CD4-positive, alpha-beta T cell treated with Interferon alpha-2 for 1 hour (primary cell): ENCODE measurements at places on chromosomes 12 and 14.

- no peak for DNase-seq
These were observed 20.2 kb upstream of the FUT8 start for GRCh38 chr14:65392296-65392695.

- no peak for DNase-seq
These were observed 204.5 kb downstream of the PHLDA1 start for GRCh38 chr12:75827061-75827460.

- DNase-seq = no peak
These were observed 1117.0 kb downstream of the FLRT2 start for GRCh38 chr14:86646696-86647690.

DNA sequence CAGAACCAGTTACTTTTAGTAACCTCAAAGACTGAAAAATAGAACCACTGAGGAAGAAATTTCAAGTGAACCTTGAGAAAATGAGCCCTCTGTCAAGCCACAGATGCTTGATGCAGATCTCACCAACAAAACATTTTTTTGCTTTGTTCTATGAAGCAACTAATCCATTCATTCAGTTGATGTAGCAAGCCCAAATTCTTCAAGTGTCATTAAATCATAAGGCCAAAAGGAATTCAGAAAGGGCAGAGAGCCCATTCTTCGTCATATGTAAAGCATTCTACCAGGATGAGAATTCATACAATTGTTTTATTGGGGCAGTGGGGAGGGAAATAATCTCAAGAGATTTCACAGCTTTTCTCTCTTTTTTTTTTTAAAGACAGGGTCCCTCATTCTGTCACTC, 218.0 kb upstream of the RGS6 start:
- no peak for DNase-seq

DNA sequence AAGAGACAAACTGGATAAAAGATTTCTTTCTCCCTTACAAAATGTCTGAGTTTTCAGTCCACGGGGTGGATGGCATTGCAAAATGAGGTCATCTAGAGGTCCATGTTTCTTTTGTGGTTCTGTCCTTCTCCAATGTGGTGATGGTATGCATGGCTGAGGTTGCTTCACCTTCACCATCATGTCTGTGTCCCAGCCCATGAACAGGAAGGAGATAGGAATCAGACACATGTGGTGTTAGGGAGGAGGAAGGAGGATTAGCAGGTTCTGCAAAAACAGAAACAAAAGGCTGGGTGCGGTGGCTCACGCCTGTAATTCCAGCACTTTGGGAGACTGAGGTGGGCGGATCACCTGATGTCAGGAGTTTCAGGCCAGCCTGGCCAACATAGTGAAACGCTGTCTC, 11.0 kb upstream of the AEBP2 start:
- DNase-seq = no peak

GRCh38 chr12:121748218-121748570, 35.6 kb downstream of the TMEM120B start:
- DNase-seq = no peak

GRCh38 chr12:115820656-115821055, 456.8 kb downstream of the MED13L start:
- DNase-seq = no peak

DNA sequence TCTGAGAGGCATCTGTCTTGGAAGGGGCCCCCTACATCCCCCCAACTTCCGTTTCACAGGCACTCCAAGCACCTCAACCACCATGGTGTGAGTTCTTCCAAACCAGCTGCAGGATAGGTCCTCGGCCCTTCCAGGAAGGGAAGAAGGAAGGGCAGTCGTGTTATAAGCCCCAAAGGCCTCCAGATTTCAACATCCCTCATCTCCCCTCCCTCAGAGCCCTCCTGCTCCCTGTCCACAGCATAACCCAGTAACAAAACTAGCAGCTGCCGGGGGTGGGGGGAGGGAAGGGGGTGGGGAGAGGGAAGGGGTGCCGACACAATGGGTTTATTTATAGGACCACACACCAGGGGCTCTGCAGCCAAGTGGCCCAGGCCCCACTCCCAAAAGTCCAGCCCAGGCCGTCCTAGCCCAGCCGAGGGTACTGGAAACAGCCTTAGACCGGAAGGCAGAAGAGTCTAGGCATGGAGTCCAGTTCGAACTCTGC, 18.3 kb downstream of the NCKAP5L start:
- DNase-seq = no peak

DNA sequence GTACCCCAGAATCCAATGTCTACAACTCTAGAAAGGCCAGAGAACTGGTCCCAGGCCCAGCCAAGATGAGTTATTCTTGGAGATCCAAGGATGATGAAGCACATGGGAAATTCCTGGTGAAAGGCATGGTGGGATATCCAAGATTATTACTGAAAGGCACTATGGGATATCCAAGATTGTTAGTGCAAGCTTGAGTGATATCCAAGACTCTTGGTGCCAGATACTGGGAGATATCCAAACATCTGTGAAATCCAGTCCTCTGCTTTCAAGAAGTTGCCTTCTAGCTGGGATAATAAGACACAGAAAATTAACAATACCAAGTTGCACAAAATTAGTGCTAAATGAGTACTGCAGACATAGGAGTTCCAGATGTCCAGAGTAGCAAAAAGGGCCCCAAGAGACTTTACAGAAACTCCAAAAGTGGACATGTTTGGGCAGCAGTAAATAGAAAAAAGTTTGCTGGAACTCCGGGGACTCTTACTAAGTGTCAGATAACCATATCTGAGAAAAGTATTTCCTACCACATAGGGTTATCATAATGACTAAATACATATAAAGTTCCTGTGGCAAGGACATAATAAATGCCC, 34.6 kb downstream of the PHLDA1 start:
- DNase-seq = no peak

DNA sequence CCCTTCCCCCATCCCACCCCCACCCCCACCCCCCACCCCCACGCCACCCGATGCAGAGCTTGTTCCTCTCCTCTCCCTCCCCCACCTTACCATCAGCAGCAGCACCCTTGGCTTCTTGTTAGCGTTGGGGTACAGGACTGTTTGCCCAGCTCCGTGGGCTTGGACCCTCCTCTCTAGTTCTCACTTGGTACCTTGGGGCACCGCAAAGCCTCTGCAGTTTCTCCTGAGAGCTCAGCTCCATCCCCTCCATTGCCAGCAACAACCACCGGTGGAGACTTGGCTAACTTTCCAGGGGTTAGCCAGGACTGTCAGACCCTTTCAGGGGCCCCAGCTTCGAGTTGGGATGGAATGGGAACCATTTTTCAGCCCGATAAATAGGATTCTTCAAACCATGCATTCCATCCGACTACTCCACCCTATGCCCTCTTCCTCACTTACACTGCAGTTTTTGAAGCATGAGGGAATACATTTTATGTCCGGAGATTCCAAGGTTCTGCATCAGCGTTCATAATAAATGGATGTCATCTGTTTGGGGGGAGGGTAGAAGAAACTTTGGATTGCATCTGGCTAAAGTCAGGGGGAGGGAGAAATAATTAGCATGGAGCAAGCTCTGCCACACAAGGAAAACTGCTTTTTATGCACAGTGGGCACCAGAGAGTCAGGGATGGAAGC, 1.1 kb downstream of the SCN8A start:
- DNase-seq = no peak

- no peak for DNase-seq
These were observed 91.7 kb upstream of the MAX start for GRCh38 chr14:65193916-65194590.

DNA sequence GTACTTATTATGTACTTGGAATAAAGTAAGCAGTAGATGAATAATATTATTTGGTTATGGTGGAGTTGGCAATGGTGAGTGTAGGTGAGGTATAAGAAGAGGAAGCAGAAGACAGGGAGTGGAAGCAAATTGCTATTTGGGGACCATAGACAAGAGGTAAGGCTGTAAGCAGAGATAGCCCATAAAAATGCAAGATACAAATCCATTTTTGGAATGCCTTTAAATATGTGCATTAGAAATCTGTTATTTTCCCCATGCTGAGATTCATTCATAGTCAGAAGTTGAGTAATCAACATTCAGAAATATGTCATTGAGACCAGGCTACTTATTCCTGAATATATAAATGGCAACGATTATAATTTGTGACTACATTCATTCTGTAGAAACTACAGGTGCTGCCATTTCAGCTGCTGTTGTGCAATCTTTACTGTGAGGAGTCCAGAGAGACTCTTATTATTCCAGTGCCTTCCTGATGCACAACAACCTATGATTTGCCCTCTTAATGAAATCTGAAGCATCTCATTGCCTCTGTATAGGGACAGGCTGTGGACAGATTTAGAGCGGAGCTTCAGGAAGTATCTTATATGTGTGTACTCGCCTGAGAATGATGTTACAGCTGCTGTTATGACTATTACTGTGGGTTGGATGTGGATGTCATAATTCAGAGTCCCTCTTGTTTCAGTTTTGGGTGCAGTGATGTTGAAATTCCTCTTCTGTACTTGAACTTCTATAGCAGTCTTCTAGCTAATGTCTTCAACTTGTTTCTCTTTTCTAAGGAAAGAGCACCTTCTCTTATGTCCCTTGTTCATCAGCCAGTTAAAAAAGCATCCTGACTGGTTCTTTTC, 173.8 kb downstream of the NAV3 start:
- DNase-seq = no peak

DNA sequence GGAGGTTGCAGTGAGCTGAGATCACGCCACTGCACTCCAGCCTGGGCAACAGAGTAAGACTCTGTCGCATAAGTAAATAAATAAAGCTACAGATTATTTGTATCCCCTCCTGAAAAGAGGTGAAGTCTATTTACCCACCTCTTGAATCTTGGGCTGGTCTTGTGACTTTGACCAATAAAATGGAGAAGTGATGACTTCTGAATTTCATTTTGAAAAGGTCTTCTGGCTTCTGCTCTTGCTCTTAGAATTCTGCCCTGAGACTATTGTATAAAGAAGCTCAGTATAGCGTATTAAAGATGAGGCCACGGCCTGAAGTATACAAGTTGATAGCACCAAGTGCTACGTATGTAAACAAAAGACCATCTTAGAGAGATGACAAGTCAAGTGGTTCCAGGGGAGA, 88.3 kb upstream of the AMN1 start:
- no peak for DNase-seq

- DNase-seq = no peak
These were observed 6.0 kb downstream of the ULK1 start for GRCh38 chr12:131900397-131900796.

- DNase-seq = no peak
These were observed 14.2 kb downstream of the ELK3 start for GRCh38 chr12:96208346-96208745.

- no peak for DNase-seq
These were observed 2.9 kb downstream of the KRT79 start for GRCh38 chr12:52831251-52831650.

GRCh38 chr14:78986989-78987388, 816.8 kb downstream of the NRXN3 start:
- no peak for DNase-seq

DNA sequence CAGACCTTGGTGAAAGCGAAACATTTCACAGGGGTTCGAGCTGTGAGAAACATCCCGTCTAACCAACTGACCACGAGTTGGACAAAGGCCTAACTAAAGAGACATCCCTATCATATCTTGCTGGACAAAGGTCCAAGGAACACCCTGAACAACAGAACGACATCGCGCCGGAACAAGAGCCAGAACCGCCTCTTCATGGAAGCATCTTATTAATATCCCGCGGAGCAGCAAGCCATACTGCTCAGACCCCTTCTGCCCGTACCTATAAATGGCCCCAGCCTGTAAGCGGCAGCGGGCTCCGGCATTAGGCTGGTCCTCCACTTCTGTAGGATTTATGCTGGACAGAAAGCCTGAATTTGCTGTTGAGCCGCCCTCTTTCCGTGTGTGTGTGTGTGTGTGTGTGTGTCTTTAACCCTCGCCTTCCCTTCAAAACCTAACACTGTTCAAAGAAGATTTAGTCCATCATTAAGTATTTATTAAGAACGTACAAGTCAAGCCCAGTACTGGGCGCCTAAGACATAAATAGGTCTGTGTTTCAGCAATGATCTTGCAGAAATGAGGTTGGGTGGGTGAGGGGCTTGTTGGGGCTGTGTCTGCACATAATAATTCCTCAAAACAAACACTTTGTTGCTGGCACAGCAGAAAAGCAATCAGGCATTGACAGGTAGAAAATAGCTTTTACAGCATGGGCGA, 1.9 kb downstream of the SLC6A15 start:
- no peak for DNase-seq

- no peak for DNase-seq
These were observed 439.9 kb downstream of the EGLN3 start for GRCh38 chr14:33510991-33511390.
